IPS DF 19.7 (cell line): ENCODE measurements at places on chromosomes 3 and 15.

- DNase-seq, result no peak
Observed at GRCh38 chr3:176167272-176167671, 1030.0 kb downstream of the TBL1XR1 start.

DNA sequence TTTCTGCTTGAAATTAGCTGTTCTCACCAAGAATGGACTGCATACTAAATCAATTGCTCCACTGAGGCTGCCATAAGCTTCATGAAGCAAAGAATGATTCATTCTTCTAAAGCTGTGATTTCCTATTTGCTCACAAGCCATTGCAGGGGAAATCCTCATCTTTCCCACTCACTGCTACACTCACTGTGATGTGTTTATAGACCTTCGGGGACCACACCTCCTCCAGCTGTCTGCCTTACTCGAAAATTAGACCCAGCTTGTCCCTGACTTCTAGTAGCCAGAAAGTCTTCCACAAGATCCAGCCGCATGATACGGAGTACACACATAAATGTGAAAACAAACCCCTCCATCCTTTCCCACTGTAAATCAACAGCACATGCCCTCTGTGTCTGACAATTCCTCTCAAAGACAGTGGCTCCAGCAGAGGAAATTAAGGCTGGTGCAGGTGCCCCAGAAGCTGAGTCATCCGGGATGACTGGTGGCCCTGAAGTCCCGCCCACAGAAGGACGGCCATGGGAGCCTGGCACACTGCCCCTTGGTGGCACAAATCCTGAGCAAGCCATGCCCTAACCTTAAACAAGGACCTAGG is 172.0 kb downstream of the STT3B start:
- no peak for DNase-seq

GRCh38 chr3:150770681-150771080 is 7.7 kb upstream of the SIAH2 start:
- DNase-seq, result no peak

- no peak for DNase-seq
Observed at GRCh38 chr3:16311960-16312451, 47.0 kb downstream of the OXNAD1 start.

DNA sequence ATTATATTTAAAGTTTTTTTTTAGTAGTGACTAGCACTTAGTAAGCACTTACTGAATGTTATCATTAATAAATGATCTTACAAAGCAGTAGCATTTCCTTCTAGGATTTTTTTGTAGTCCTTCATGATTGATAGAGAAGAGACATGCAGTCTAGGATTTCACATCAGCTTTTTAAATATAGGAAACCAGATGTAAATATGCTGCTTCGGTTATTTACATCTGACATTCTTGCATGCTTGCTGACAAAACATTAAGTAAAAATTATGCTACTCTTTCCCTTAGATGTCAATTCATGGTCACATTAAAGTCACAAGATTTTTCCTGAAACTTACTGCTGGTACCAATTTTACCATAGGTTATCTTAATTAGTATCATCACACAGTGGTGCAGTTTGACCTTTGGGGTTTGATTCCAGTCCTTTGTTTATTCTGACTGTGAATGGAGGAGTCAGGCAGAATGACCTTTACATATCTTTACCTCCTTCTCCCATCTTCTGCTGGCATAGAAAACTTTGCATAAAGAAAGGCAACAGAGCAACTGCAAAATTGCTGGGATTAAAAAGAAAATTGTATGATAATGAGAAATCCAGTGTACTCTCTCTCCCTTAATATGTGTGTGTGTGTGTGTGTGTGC is 286.5 kb downstream of the LPP start:
- DNase-seq, result no peak

- DNase-seq, result no peak
Observed at GRCh38 chr3:174270841-174271240, 588.3 kb upstream of the NAALADL2 start.

GRCh38 chr3:71537211-71537611 is 46.3 kb downstream of the FOXP1 start:
- DNase-seq, result no peak
